Hematopoietic multipotent progenitor cell treated with erythropoietin and hydrocortisone succinate and interleukin-3 and kit ligand, for 15 days (in vitro differentiated cells): ENCODE measurements at places on chromosomes 2 and 18.
A peak's percentile ranks its signal among the peaks of the same experiment; 100 is the strongest.

GRCh38 chr18:13218368-13218991 is at the start of gene LDLRAD4:
Gene LDLRAD4, plus strand, starts transcription at chr18:13218760.
- DNase-seq, result no peak

- DNase-seq, result peak; percentile 31
Measured at GRCh38 chr2:171512683-171513195, 9.5 kb upstream of the CYBRD1 start.

- DNase-seq, result peak; percentile 37
Measured at GRCh38 chr2:101710471-101711318, 13.2 kb downstream of the MAP4K4 start.

- DNase-seq, result no peak
Measured at GRCh38 chr2:138671566-138671965, 108.6 kb downstream of the NXPH2 start.

- no peak for DNase-seq
Measured at GRCh38 chr2:155481141-155481540, 782.6 kb downstream of the KCNJ3 start.

DNA sequence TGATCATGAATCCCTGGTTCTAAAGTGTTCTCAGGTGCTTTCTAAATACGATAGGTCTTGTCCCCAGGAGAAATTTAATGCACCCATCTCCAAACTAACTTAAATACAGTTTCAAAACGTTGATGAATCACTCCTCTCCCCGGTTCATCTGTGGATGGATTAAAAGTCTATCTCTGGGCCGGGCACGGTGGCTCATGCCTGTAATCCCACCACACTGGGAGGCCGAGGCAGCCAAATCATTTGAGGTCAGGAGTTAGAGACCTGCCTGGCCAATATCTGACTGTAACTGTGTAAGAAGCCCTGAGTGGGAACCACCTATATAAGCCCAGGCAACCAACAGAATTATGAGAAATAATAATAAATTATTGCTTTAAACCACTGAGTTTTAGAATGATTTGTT is 78.7 kb downstream of the LONRF2 start:
- DNase-seq, result no peak

DNA sequence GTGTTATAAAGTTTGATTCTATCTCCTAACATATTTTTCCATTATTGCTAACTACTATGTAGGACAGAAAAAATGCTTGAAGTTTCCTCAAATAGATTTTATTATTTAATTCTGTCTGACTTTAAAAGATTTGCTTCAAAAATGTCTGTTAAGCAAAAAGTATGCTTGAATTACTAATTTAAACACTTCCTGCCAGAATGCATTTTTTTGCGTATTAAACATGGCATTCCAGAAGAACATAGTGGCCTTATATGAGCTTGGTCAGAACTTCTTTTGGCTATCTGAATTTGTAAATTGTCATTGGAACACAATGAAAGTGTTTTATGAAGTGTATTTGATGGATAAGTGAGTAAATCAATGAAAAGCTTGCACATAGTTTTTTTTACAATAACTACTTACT is 37.8 kb downstream of the MBD5 start:
- no peak for DNase-seq

DNA sequence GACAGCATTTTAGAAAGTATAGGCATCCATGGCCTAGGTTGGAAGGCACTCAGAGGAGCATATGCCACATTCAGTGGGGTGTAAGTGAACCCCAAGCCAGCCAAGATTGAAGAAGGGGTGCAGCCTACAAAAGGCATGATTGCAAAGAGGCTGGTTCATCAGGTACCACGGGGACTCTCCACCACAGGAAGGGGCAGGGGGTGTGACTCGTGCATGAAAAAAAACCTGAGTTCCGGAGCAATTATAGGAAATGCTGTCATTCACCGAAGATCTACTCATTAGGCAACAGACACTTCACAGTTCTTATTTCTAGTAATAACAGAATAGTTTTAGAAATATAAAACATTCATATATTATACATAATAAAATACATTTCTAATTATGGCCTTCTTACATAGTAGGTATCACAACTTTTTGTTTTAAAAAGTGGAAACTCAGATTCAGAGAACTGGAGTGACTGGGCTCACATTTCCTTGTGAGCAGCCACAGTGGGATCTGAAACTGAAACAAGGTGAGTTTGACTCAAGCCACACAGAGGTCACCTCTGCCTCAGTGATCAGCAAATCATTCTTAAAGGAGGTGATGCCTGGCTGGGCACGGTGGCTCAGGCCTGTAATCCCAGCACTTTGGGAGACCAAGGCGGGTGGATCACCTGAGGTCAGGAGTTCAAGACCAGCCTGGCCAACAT is 188.4 kb upstream of the GYPC start:
- DNase-seq, result no peak

DNA sequence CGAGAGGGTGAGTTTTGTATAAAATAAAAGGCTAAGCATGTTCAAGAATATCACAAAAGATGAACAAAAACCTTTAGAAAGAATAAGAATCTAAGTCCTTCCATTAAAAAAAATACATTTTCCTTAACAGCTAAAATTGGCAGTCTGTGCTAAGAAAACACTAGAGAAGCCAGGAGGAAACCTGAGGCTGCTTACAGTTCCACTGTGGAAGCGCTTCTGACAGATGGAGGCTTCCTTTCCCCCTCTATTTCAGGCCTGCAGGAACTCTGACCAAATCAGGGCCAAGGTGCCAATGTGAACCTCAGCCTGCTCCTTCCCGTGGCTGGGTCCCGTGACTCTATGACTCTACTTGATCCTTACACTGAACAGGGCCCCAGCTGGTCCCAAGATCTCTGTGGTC is 108.1 kb upstream of the ARHGAP28 start:
- DNase-seq, result no peak

DNA sequence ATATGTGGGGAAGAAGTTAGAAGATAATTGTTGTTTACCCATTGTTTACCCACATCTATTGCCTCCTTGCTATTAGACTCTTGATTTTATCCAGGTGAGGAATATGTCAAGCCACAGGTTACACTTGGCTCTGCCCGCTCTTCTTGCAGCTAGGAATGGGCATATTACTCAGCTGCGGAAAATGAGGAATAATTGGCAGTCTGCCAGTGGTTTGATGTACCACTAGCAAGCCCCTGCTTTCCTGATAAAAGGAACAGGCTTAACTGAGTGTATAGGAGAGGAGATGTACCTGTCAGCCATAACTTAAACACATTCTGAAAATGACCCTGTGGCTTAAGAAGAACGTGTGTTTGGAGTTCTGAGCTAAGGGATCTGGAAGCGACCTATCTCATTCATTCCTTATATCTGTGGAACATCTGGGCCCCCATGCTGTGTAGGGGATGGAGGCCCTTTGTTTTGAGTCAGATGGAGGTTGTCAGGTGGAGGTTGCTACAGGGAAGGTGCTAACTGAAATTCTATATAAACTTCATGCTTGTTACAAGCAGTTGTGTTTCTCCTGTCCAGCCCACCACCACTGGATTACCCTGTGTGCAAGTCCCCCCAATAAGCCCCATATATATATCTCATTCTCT is 4.6 kb upstream of the FMNL2 start:
- DNase-seq, result no peak

- DNase-seq, result no peak
Measured at GRCh38 chr2:239832490-239833268, 192.5 kb downstream of the NDUFA10 start.

DNA sequence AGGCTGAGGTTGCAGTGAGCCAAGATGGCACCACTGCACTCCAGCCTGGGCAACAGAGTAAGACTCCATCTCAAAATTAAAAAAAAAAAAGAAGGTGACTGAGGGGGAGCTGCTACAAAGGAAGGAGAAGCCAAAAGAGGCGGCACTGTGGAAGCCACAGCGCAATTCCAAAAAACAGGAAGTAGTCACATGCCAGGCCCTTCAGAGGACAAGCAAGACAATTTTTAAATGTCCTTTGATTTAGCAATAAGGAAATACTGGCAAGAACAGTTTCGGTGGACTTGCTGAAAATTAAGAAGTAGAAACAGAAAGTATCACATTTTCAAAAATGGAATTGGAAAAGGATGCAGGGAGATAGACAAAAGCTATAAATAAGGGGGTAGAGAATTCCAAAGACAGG is 122.8 kb downstream of the OSBPL1A start:
- no peak for DNase-seq

DNA sequence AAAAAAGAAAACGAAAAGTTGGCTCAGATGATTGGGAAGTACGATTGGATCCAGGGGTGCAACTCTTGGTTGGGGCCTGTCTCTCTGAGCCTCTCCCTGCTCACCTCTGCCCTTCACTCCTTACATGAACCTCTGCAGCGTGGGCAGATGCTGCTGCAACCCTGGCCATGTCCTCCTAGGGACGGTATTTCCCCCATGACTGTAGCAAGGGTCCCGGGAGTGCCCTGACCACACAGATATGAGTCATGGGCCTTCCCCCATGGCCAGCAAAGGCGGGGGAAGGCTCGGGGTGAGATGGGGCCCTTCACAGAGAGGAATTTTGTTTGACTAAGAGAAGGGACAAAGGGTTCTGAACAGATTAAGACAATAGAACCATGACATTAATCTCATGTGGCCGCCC is 129.0 kb downstream of the NCK2 start:
- DNase-seq, result no peak

- DNase-seq, result no peak
Measured at GRCh38 chr18:1751249-1751648, 820.1 kb downstream of the METTL4 start.

- DNase-seq, result no peak
Measured at GRCh38 chr2:66322506-66323260, 112.2 kb upstream of the MEIS1 start.

DNA sequence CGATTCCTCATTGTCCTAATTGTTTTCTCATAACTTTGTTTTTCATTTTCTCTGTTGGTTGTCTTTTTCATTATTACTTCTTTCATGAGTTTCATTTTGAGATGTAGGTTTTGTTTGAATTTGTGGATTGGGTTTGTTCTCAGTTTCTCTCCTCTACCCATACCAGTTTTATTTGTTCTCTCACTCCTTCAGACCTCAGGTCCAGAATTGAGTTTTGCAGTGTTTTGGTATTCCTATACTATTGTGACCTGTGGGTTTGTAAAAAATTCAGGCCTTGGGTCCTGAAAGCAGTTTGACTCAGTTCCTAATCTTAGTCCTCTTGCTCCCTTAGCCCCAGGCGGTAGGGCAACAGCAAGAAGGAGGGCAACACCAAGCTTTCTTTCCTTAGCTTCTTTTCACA is 28.3 kb upstream of the UBE2E3 start:
- DNase-seq, result no peak

DNA sequence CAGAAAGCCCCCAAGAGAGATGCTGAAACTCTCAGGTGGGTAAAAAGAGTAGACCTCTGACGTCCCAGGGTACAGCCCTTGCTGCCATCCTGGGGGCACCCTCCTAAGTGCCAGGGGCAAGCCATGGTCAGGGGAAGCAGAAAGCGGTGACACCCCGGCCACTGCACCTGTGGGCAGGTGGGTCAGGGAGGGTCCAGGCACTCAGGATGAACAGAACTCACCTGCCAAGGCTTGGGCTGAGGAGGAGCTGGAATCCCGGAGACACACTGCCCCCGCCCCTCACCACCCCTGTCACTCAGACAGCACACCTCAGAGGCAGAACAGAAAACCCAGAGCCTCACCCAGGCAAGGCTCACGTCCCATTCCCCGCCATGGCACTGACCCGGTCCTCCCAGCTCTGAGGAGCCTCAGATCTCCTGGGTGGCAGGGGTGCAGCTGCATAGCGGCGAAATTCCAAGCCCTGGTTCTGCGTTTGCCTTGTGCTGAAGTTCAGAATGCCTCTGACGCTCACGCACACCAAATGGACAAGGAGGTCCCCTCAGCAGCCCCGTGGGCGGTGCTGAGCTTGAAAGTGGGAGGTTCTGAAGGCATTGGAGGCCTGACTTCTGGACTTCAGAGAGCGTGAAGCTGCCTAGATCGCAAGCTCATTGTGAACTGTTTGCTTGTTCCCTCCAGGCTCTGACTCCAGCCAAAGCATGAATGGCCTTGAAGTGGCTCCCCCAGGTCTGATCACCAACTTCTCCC is 4.3 kb downstream of the GPR17 start:
- no peak for DNase-seq

GRCh38 chr2:236608188-236608525 is 38.5 kb downstream of the ACKR3 start:
- no peak for DNase-seq

- no peak for DNase-seq
Measured at GRCh38 chr18:33630476-33630875, 52.5 kb downstream of the ASXL3 start.

DNA sequence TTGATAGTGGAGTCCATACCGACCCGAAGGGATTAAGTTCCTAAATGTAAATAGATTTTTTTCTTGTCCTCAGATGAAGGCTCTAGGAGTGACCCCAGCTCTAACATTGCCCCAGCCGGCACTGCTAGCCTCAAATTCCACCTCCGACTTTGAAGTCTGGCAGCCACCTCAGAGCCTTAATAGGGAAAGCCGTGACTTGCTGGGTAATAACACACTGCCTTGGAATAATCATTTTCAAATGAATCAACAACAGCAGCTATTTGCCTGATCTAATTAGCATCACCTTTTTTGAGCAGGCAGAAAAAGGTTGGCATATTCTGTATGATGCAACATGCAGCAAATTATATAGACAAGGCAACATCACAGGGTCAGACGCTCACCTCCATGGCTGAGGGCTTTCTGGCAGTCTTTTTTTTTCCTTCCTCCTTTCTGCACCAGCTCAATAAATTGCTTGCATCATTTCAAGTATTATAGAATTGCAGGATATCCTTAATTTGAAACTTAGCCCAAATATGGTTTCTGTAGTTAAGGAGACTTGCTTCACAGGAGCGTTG is 276.5 kb upstream of the ATP5MC3 start:
- DNase-seq, result no peak

- peak; percentile 32 for DNase-seq
Measured at GRCh38 chr18:56748698-56749268, 97.6 kb downstream of the WDR7 start.

- no peak for DNase-seq
Measured at GRCh38 chr2:104818264-104818663, 35.7 kb upstream of the POU3F3 start.

- no peak for DNase-seq
Measured at GRCh38 chr18:46237891-46238290, 133.7 kb downstream of the HAUS1 start.

DNA sequence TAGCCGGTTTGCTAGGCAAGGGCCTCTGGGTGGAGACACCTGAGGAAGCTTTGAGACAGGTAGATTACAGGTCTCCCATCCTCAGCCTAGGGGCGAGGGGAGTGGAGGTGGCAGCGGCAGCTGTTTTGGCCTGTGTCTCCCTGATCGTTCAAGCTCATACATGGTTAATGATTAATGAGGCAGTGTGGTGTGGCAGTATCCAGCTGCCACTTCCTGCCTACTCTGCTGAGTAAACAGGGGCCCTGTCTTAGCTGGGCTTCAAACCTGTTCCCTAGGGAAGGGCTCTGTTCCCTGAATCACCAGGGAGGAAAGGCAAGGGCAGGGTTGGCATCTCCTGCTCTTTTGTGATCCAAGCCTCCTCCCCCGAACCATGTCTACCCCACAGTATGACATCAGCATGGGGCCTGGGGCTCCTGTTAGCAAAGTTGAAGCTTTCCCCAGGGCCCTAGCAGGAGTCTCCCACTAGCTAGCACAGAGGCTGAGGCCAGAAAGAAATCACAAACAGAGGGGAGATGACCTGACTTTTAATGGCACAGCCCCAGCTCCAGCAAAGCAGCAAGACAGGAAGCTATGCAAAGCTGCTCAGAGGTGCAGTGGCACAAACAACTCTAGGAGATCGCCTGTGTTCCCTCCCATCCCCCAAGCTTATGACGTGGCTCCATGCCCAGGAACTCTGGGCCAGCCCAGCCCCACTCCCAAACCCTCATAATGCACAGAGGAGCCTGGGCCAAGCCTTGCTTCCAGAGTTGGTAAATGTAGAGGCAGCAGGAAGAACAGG is 3.7 kb upstream of the TUBA4B start:
- DNase-seq, result peak; percentile 62

GRCh38 chr18:50099725-50100407 is 95.1 kb downstream of the MYO5B start:
- no peak for DNase-seq
